ENCODE measurements at places on chromosomes 16 and 17. TPM values are rescaled to one million over a fixed set of nuclear protein-coding genes. Genes with fewer than 3 reads are reported as not detected.

The RND2 gene
- polyA plus RNA-seq, result 0.29 TPM

The NXN gene
- polyA plus RNA-seq, result not detected

The EARS2 gene
- 17.6 TPM for polyA plus RNA-seq

The CACNG4 gene
- polyA plus RNA-seq, result 12.0 TPM

The TNFRSF13B gene
- not detected for polyA plus RNA-seq

The USP7 gene
- 71.8 TPM for polyA plus RNA-seq

The ARL6IP1 gene
- polyA plus RNA-seq, result 104 TPM

All from muscle of arm (tissue), 14 donors.